ENCODE measurements at places on chromosomes 12 and 14.

- no peak for DNase-seq
Measured at GRCh38 chr12:104412681-104413080, 44.1 kb upstream of the CHST11 start.

DNA sequence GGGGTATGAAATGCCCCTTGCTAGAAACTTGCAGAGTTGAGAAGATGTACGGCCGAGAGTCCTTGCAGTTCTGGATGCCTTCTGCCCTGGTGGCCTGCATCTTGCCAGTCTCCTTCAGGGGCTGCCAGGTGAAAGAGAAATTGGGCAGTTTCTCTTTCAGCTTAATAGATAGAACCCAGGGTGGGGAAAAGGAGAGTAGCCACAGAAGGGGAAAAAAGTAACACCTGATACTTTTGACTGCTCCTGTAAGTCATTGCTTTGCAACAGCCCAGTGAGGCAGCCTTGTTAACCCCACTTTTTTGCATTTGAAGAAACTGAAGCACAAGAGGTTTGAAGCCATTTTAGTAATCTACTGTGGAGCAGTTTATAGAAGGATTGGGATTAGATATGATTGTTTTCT lies 27.6 kb downstream of the TDP1 start:
- DNase-seq = no peak

DNA sequence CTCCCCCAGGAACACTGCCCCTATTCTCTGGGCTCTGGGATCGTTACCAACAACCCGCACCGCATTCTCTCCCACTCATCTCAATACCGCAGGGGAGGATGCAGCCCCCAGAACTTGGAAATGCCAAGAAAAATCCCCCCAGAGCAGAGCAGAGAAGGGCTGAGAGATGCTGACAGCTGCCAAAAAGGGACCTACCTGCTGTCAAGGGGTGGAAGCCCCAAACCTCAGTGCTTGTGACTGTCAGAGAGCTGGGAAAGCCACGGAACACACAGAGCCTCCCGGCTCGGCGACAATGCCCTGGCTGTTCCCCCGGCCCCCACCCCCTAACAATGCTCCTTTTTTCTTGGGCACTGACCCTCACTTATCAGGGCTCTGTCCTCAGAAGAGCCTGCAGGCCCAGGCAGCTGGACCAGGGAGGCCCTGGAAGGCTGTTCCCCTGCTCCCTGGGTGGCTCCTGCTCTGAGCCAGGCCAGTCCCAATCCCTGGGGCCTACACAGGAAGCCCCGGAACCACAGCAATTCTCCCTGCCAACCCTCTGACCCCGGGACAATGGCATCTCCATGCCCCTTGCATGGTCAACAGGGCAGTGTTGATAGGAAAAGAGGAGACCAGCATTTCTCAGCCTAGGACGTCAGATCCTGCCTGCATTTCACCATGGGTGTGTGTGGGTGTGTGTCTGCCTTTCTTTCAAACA lies 78.9 kb downstream of the ITPK1 start:
- no peak for DNase-seq

GRCh38 chr14:90608929-90609341 lies 207.3 kb downstream of the TTC7B start:
- DNase-seq = no peak
